ENCODE measurements at places on chromosomes 2 and 18.
A peak's percentile ranks its signal among the peaks of the same experiment; 100 is the strongest.

- no peaks in the 10 kb centered on the region for H3K4me1 ChIP-seq
- no peak for DNase-seq
- no peak overlapping the region for H3K27ac ChIP-seq
- H3K27me3 ChIP-seq: no peaks in the 10 kb centered on the region
- no peaks in the 10 kb centered on the region for H3K36me3 ChIP-seq
- H3K4me3 ChIP-seq: no peak overlapping the region
Measured at GRCh38 chr2:52968043-52968442, 799.6 kb upstream of the CHAC2 start.

- H3K4me3 ChIP-seq: no peak overlapping the region
- no peak overlapping the region for H3K27ac ChIP-seq
- peaks cover 7% of the 10 kb centered on the region for H3K27me3 ChIP-seq
- no peak for DNase-seq
Measured at GRCh38 chr2:129015397-129016285, 697.0 kb upstream of the HS6ST1 start.

DNA sequence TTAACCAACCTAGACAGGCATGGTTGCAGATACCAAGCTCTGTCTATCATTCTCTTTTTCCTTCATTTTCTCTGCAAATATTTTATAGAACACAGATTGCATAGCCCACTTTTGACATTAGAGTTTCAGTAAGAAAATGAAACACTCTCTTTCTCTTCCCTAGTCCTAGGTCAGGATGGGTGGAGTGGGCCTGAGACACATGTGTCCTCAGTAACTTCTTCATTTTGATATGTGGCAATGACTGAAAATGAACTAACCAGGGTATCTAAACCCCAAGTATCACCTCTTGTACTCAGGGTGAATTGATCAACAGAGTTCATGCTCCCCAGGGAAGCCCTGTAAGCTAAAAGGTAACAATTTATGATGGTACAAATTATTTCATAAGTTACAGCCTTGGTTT, 37.0 kb upstream of the KYNU start:
- H3K27me3 ChIP-seq: no peaks in the 10 kb centered on the region
- no peak for DNase-seq
- no peaks in the 10 kb centered on the region for H3K36me3 ChIP-seq

- no peak overlapping the region for H3K27ac ChIP-seq
- H3K4me3 ChIP-seq: no peak overlapping the region
- H3K36me3 ChIP-seq: peaks cover 2% of the 10 kb centered on the region
- no peak for DNase-seq
Measured at GRCh38 chr2:105403241-105403782, 4.5 kb upstream of the FHL2 start.

GRCh38 chr2:241798081-241798630, 10.8 kb upstream of the NEU4 start:
- H3K27me3 ChIP-seq: peaks cover 5% of the 10 kb centered on the region
- H3K27ac ChIP-seq: no peak overlapping the region
- H3K4me3 ChIP-seq: no peak overlapping the region
- DNase-seq: no peak
- no peaks in the 10 kb centered on the region for H3K36me3 ChIP-seq
- peaks cover 2% of the 10 kb centered on the region for H3K4me1 ChIP-seq

- no peak overlapping the region for H3K27ac ChIP-seq
- no peaks in the 10 kb centered on the region for H3K27me3 ChIP-seq
- no peak overlapping the region for H3K4me3 ChIP-seq
Measured at GRCh38 chr2:148201075-148202004, 180.4 kb downstream of the MBD5 start.

DNA sequence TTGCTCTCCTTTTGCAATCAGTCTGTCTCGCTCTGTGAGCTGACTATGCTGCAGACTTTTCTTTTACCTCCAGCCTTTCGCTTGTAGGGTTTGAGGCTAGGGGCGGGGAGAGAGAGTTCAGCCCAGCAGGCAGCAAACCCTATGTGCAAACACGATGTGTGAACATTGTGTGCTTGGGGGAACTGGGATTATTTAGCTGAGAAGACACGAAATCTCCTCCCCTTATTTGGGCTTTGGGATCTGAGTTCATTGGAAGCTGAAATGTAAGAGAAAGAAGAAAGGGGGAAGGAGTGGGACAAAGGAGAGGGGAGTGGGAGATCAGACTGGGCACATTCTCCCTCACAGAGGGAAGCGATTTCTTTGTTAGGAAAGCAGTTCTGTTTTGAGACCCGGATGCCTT, 189.6 kb upstream of the TNP1 start:
- H3K4me1 ChIP-seq: no peaks in the 10 kb centered on the region
- no peak overlapping the region for H3K4me3 ChIP-seq
- peaks cover 12% of the 10 kb centered on the region for H3K27me3 ChIP-seq
- H3K27ac ChIP-seq: no peak overlapping the region
- DNase-seq: no peak

DNA sequence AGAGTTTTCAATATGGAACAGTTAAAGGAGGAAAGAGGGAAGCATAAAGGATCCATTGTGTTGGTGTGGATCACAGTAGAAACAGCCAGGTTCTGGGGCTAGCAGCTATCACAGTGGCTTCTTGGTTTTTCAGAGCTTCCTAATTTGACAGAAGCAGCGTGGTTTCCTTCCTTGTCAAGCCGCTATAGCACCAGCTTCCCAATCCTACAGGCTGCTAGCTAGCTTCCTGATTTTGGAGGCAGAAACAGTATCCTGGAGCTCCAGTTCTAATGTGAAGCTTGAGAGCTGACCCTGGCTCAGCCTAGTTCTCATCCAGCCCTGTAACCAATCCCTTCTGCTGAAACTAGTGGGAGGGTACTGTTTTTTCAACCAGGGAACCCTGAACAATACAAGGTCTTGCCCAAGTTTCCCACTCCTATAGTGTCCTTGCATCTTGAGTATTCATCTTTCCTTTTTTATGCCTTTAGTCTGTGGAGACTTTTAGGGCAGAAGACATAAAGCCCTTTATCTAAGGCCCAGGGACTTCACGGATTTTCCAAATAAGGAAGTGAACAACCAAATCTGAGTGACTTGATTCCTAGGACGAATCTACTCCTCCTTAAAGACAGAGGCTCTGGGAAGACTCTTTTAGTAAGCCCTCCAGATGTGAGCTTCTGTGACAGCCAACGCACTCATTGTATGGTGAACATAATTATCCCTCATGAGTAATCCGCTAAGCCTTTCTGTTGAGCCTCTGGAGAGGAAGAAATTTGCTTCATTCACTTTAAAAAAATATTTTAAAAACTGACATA, 33.8 kb downstream of the CCDC93 start:
- H3K4me3 ChIP-seq: no peak overlapping the region
- H3K27ac ChIP-seq: peak overlapping the region; percentile 54
- H3K4me1 ChIP-seq: peaks cover 7% of the 10 kb centered on the region
- no peaks in the 10 kb centered on the region for H3K27me3 ChIP-seq
- DNase-seq: no peak

DNA sequence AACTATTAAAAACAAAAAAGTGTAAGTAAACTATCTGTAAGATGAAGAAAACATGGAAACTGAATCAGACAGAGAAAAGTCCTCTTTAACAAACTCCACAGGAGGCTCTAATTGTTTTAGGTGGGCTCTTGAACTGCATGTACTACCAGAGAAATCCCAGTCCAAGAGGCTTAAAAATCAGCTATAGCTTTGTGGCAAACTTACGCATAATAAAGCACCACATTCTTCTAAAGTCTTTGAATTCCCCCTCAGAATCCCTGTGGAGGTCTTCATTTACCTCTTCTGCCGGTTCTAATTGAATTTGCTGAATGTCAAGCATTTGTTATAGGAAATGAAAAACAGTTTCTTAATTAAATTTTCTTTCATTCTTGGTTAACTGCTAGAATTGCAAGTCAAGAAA, 40.8 kb downstream of the CHN1 start:
- H3K27me3 ChIP-seq: peaks cover 7% of the 10 kb centered on the region
- H3K4me1 ChIP-seq: no peaks in the 10 kb centered on the region
- no peak overlapping the region for H3K4me3 ChIP-seq
- H3K27ac ChIP-seq: no peak overlapping the region
- H3K36me3 ChIP-seq: no peaks in the 10 kb centered on the region

GRCh38 chr2:176784633-176785200, 427.9 kb upstream of the HNRNPA3 start:
- peaks cover 4% of the 10 kb centered on the region for H3K4me1 ChIP-seq
- no peak for DNase-seq
- no peak overlapping the region for H3K27ac ChIP-seq
- peaks cover 5% of the 10 kb centered on the region for H3K36me3 ChIP-seq
